ENCODE measurements at places on chromosomes 16 and 17.

GRCh38 chr16:87196231-87196630 is 121.0 kb downstream of the C16orf95 start:
- DNase-seq = no peak

GRCh38 chr17:6290488-6291196 is 144.3 kb downstream of the AIPL1 start:
- no peak for DNase-seq

DNA sequence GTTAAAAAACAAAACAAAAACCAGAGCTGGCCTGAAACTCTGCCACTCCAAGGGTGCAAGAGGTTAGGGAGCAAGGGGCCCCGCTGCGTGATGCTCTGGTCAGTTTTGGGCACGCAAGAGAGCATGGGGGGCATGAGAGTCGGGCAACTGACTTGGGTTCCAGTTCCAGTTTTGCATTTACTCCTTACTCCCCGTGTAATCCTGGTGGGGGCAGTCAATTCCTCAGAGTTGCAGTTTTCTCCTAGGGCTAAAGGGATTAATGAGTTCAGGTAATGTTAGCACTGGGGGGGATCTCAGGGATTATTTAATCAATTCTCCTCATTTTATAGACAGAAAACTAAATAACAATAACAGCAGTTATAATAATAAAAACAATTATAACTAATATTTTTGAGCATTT is 72.9 kb upstream of the PMFBP1 start:
- no peak for DNase-seq

DNA sequence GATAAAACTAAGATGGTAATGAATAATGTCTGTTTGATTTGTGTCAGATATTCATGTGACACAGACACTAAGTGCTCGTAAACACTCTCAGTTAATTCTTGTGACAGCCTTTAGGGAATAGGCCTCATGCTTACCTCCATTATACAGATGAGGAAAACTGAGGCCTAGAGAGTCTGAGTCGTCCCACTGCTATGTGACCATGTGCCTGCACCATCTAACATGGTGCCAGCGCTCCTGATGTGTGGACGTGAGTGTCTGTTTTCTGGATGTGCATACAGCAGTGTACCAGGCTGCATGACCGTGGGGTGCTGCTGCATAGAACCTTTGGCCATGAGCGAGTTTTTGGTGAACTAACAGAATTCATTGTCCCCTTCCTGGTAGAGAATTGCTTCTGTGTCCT is 61.8 kb downstream of the MPRIP start:
- no peak for DNase-seq

GRCh38 chr17:41417576-41418015 is 6.8 kb downstream of the KRT37 start:
- DNase-seq = no peak

DNA sequence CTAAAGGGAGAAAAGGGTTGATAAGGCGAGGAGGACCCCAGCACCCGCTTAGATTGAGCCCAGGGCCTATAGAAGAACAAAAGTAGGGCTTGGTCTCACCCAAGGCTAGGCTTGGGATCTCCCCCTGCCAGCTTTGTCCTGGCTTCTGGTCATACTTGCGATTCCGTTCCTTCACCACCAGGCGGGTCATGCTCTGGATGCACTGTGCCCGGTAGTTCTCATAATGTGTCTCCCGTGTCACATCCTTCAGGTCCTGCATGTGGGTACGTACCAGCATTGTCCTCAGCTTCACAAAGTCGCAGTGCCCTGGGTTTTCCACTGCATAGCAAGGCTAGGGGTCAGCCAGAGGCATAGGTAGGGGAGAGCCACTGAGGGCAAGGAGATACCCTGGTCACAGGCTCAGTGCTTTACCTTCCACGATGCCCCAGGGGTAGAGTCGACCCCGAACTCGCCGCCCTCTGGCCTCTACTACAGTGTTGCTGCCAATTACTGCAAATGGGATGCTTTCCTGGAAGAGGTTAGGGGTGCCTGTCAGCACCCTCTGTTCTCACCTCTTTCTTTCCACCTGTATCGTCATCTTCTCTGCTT is 6.5 kb upstream of the MTMR4 start:
- DNase-seq = no peak

DNA sequence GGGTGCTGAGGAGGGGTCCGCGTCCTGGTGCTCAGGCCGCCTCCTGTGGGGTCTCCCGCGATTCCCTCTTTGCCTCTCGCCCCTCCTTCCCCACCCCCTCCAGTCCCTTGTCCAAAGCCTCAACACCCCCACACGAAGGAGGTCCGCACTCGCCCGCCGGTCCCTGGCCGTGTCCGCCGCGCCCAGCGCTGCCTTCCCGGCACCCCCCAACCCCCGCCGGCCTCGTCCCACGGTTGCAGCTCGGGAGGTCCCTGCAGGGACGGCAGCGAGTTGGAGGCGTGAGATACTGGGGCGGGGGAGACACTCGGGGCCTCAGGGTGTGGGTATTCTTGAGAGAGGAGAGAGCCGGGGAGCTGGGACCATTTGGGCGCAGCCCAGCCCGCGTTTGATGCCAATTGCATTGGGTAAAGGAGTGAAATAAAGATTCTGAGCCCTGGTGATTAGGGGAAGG is 468 bp downstream of the FLYWCH2 start:
- DNase-seq = no peak

GRCh38 chr16:75038036-75038858 is 39.4 kb downstream of the ZNRF1 start:
- DNase-seq = no peak

DNA sequence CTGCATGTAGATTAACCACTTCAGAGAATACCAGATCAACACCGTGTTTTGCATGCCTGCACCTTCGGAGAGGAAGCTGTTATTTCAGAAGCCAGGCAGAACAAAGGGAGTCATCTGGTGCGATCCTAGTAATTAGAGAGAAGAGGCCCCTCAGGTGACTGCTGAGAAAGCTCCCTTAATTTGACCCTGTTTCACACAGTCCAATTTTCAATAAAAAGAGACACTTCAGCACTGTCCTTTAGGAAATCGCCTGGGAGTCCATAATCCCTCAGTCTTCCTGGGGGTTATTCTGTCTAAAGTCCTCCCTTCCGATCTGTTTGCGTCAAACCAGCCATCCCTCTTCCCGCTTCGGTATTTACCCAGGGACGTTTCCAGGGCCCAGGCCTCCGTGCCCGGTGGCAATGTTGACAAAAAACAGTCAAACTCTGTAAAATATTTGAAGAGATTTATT is 23.4 kb upstream of the TNRC6C start:
- peak; percentile 5 for DNase-seq

- DNase-seq = no peak
Measured at GRCh38 chr17:76034428-76035350, 7.6 kb upstream of the EVPL start.

- DNase-seq = no peak
Measured at GRCh38 chr16:12089492-12090150, 113.1 kb downstream of the SNX29 start.

GRCh38 chr16:50067290-50067853 is 1.6 kb downstream of the HEATR3 start:
- no peak for DNase-seq

- DNase-seq = peak; percentile 63
Measured at GRCh38 chr16:71367241-71367976, 8.9 kb downstream of the CALB2 start.
